ENCODE measurements at places on chromosomes 2 and 18. TPM values are rescaled to one million over a fixed set of nuclear protein-coding genes. Genes with fewer than 3 reads are reported as not detected.

DNA sequence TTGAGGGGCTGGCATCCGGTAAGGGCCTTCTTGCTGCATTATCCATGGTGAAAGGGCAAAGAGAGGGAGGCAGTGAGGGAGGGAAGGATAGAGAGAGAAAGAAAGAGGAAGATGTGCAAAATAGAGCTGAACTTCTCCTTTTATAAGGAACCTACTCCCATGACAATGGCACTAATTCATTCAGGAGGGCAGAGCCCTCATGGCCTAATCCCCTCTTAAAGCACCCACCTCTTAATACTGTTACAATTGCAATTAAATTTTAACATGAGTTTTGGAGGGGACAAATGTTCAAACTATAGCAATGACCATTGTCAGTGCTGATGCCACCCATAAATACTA, 60.2 kb downstream of the CXCR4 start:
- DNase-seq = no peak

The UGT1A10 gene
- total RNA-seq = not detected

- no peak for DNase-seq
These were observed 257.8 kb upstream of the GALNT5 start for GRCh38 chr2:156999661-157000060.

GRCh38 chr2:98944775-98945174, 8.8 kb upstream of the CRACDL start:
- no peak for DNase-seq

DNA sequence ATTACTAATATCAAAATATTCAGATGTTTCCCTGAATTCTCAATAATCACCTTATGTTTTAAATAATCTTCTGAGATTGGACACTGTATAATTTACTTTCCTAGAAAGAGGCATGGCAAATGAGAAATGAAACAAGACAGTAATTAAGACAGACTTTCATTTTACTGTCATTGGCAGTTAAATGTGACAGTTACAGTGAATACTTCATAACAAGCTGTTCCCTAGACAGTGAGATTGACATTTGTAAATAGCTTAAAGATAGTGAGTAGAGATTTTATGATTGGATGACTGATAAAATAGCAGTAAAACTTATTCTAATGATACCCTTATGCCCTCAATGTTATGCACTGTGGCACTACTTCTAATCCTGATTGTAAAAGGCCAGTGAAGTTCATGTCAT, 524.9 kb upstream of the TMEFF2 start:
- no peak for DNase-seq

The TBR1 gene
- total RNA-seq = not detected

- no peak for DNase-seq
These were observed 442.3 kb downstream of the GRB14 start for GRCh38 chr2:164178835-164179465.

GRCh38 chr18:48894799-48895346, 55.9 kb downstream of the SMAD7 start:
- no peak for DNase-seq

The DPP10 gene
- total RNA-seq = not detected

The COA5 gene
- 24.6 TPM for total RNA-seq

The TTC39C gene
- 150 TPM for total RNA-seq
